ENCODE measurements at places on chromosomes 11 and 22.
A peak's percentile ranks its signal among the peaks of the same experiment; 100 is the strongest.

DNA sequence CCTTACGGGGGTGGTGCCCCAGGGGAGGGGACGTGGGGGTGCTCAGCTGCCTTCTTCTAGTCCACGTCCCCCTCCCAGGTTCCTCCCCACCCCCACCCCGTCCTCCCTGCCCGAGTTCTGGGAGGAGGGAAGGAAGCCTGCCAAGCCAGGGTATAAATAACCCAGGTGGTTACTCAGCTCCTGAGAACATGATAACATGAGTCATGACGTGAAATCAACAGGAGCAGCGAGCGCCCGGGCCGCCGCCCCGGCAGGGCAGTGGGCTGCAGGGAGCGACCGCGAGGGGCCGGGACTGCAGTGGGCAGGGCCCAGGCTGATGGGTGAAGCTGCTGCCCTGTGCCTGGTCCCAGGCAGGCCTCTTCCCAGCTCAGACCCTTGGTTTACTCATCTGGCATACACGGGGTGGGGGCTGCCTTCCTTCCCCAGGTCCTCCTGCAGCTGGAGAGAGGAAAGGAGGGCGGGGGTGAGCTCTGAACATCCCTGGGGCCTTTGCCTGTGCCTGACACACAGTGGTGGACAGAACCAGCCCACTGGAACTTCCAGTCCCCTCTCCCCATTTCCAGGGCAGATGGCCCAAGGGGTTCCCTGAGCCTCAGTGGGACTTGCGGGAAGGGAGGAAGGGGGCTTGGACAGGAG, 8.8 kb upstream of the PDGFB start:
- DNase-seq = peak; percentile 85

- no peak for DNase-seq
Observed at GRCh38 chr11:102626676-102627075, 1.5 kb upstream of the MMP20 start.

- no peak for DNase-seq
Observed at GRCh38 chr11:113663567-113663966, 42.5 kb downstream of the TMPRSS5 start.

DNA sequence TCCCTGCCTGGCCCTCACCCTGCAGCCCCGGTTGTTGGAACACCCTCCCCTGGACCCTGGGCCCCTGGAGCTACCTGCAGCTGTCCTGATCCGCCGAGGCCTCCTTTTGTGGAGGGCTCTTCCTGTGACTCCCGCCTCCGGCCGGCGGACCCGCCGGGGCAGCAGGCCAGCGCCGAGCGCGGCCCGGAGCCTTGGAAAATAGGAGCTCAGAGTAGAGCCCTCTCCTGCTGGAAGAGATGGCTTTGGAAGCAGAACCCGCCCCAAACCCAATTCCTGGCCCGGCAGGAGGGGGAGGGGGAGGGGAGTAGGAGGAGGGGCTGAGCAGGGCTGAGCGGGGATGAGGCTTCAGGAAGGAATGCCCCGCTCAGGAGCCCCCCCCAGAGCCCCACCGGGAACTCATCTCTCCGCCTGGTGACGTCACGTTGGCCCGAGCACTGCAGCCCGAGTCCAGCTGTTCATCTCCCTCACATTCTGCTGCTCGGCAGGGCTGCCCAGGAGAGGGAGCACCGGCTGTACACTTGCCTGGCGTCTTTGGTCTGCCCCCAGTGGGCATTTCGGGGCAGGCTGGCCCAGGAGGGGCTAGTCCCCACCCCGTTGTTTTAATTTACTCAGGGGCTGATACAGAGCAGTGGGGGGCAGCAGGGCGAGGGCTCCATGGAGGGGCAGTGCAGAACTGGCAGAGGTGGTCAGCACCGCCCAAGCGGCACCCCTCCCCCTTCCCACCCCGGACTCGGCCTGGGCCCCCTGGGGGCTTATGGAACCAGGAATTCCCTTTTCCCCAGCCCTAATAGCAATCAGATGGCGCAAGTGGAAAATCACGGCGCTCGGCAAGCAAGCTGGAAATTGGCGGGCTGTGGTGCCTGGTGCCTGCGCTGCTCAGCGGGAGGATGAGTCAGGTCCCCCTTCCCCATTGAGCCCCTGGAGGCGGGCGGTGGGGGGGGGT, at the start of gene MRGPRF:
Gene MRGPRF, minus strand, starts transcription at position 238 of the 943 bp plus-strand sequence. CDS start 3,345 bp downstream, outside the sequence.
- peak; percentile 95 for DNase-seq

DNA sequence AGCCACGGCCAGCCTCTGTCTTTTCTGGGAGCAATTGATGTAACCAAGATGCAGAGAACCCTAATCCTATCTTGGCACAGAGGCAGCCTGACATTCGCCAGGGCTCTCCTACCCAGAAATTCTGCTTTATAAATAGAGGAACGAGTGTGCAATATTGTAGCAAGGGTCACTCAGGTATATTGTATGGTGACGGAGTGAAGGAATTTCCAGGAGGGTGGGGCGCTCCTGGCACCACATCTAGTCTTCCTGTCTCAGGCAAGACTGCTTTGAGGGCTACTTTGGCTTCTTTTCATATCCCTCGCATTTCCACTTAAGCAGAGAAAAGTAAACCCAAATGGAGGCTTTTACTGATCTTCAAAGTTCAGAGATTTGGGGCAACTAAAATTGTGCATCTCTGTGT, 114.4 kb downstream of the BARX2 start:
- no peak for DNase-seq

GRCh38 chr22:24140357-24140756, 40.9 kb upstream of the SUSD2 start:
- no peak for DNase-seq

DNA sequence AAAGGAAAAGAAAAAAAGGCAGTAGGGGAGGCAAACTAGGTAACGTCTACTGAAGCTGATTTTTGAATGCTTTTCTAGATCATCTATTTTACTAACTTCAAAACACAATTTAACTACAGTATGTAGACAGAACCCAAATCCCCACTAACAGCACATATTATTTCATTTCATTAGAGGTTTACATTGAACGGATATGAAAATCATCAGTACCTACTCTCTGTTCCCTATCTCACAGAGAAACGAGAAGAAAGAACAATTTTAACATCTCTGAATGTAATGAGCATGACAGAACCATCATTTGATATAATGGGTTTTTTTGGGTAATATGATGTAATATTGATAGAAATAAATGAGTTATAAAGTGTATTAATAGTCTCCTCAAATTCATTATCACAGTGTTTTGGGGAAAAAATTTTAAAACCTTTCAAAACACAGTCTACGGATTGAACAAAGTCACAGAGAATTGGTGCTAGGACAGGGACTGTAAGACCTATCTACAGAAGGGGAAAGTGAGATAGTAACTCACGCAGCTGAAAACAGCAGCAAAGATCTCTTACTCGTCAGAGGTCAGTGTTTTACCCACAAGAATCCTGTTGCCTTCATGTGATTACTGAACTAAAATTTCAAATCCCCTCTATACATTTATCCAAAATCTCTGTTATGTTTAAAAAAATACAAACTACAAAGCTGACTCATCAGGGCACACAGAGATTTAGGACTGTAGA, 77.3 kb downstream of the ZBTB44 start:
- DNase-seq = no peak

DNA sequence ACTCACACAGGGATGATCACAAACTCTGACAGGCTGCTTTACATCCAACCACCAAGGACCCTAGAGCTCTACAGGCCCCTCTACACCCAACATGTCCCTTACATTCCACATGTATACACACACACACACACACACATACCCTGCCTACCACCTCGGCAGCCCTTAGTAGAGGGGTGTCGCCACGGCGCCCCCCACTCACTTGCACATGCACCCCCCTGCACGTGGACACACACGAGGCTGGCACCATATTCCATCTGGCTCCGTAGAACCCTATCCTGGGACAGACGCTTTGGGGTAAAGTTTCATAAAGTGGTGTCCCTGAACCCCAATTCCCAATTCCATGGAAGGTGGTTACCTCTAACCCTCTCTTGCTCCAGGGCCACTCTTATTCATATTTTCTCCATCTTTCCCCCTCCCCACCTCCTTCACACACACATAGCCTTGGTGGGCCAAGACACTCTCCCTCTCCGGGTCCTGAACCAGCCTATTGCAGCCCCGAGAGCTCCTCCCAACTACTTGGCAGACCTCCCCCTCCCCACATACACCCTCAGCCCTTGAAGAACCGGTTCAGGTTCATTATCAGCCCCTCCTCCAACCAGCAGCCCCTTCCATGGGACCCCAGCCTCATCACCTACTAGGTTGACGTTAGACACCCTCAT, 809 bp downstream of the PDE2A start:
- DNase-seq = no peak

DNA sequence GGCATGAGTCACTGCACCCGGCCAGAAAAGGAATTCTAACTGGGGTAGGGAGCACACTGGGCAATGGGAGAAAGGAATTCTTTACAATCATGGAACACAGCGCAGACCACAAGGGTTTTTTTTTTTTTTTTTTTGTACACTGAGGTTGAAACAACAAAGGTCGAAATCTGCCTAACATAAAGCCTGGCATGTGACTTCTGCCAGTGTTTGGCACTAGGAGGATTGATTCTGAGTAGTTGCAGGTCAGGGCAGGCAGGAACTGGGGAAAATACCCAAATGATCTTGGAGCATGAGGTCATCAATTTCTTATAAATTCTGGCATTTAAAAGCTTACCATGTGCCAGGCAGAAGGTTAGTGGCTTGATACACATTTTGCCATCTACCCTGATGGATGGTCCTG, 202.0 kb upstream of the SNX19 start:
- DNase-seq = peak; percentile 69

DNA sequence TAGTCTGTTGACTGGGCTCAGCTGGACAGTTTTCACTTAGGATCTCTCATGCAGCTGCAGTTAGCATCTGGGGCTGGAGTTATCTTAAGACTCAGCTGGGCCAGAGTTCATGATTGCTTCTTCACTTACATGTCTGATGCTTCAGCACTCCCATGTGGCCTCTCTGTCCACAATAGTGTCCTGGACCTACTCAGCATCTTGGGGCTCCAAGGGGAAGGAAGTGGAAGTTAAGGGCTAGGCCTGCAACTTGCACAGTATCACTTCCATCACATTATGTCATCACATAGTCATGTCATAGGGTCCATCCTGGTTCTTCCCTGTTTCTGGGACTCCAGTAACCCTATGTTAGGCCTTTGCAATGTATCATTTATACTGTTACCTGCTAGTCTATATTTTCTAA, 115.9 kb downstream of the C11orf65 start:
- no peak for DNase-seq

DNA sequence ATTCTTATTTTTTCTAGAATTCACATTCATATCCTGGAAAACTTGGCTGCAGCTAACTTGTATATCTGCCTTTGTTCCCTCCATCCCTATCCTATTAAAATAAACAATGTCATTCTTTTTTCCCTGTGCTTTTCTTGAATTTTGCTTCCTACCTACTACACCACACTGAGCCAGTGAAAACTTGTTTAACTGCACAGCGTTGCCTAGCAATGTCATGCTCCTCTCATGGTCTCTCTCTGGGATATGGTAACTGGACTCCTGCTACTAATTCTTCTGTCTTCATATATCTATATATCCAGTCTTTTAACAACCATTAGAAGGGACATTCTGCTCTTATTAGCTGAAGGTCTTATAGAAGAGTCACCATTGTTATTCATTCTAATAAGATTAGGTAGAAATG, 434.4 kb downstream of the METTL15 start:
- DNase-seq = no peak

- DNase-seq = no peak
Observed at GRCh38 chr22:31838917-31839316, 85.1 kb downstream of the DEPDC5 start.

DNA sequence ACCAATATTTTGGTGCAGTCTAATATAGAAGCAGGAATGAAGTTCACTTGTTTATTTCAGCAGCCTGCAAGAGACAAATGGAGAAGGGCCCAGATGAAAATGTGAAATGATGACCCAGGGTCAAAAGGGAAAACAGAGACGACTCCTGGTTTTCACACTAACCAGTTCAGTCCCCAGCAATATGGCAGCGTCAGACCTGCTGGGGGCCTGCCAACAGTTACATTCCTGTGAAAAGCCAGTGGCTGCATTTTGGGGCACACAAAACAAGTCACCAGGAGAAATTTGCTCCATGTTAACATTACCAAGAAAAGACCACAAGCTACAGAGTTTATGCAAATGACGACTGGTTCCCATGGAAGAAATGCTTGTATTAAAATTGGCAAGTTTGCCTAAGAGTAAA, 80.2 kb downstream of the CCDC34 start:
- DNase-seq = peak; percentile 19

DNA sequence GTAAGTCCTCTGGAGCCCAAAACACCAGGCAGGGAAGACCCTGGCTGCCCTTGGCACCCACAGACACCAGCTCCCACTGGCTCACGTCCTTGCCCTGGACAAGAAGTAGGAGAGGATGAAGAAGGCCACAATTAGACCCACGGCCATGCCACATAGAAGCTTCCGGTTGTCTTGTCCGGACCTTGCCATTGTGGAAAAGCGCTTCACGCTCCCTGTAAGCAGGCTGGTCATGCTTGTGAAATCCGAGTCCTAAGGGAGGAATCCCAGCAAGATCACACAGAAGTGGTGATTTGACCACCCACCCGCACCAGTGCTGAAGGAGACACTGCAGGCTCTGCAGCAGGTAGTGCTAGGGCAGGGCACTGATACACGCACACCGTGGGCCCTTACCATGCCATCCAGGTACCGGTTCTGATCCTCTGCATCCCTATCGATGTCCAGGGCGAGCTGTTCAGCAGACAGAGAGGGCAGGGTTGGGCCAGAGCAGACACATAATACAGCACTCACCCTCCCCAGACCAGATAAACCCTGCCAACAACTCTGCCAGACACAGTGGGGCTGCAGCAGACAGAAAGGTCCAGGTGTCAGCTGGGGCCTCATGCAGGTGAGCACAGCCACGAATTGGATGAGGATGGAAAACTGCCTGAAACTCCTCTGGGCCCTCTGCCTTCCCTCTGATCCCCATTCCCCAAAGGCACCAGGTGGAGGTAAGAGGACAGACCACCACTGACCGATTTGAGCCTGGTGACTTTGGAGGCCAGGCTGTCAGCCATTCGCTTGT, 1.8 kb downstream of the BET1L start:
- DNase-seq = no peak

GRCh38 chr11:134557571-134558257, 145.7 kb upstream of the B3GAT1 start:
- DNase-seq = no peak

DNA sequence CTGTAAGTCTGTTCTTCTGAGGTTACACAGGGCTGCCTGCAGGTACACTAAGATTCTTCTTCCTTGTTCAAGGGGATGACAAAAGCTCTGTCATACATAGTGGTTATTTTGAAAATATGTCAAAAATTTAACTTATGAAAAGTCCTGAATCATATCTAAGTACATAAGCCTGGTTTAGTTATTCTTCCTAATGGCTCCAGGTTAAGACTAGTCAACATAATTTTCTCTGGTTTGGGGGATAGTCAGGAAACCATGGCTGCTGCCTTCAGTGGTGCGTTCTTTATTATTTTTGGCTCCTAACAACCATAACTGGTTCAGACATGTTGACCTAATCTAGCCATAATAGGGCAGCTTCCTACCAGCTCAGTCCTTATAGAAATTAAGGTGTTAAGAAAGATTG, 257.4 kb upstream of the DDI1 start:
- no peak for DNase-seq
